Progenitor cell of endocrine pancreas (in vitro differentiated cells): ENCODE measurements at places on chromosomes 12 and 14.

GRCh38 chr12:113772505-113773030, 193.6 kb downstream of the RBM19 start:
- peaks cover 44% of the 10 kb centered on the region for H3K27me3 ChIP-seq
- DNase-seq: no peak
- H3K36me3 ChIP-seq: no peaks in the 10 kb centered on the region
- H3K4me1 ChIP-seq: no peaks in the 10 kb centered on the region

DNA sequence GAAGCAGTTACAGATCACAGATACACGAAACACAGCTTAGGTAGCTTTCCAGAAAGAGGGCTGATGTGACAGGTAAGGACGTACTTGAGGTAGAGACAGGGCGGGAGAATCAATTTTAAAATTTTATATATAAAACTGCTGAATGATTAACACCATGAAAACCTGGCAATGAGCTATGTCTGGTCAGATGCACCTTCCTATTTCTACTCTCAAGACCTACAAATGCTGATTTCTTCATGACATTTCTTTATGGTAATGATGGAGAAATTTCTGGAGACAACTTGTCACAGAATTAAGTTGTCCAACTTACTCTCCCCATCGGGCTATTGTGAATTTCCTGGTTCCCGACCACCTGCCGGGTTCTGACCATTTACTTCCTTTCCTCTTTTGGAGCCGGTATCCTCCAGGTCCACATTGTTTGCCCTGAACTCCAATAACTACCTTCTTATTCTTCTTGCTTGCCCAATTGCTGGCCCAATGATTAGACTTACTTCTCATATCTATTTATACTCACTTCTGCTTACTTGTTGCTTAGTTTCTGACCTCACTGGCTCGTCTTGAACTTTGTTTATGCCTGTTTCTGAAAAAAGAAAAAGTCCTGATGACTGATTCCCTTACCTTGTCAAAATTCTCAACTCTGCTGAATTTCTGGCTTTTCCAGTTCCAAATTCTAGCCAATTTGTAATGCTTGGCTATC, 12.8 kb upstream of the ATP2B1 start:
- no peak for DNase-seq
- H3K4me1 ChIP-seq: peaks cover 6% of the 10 kb centered on the region
- no peaks in the 10 kb centered on the region for H3K27me3 ChIP-seq
- H3K36me3 ChIP-seq: no peaks in the 10 kb centered on the region
- H3K27ac ChIP-seq: no peak overlapping the region
- H3K4me3 ChIP-seq: no peak overlapping the region

DNA sequence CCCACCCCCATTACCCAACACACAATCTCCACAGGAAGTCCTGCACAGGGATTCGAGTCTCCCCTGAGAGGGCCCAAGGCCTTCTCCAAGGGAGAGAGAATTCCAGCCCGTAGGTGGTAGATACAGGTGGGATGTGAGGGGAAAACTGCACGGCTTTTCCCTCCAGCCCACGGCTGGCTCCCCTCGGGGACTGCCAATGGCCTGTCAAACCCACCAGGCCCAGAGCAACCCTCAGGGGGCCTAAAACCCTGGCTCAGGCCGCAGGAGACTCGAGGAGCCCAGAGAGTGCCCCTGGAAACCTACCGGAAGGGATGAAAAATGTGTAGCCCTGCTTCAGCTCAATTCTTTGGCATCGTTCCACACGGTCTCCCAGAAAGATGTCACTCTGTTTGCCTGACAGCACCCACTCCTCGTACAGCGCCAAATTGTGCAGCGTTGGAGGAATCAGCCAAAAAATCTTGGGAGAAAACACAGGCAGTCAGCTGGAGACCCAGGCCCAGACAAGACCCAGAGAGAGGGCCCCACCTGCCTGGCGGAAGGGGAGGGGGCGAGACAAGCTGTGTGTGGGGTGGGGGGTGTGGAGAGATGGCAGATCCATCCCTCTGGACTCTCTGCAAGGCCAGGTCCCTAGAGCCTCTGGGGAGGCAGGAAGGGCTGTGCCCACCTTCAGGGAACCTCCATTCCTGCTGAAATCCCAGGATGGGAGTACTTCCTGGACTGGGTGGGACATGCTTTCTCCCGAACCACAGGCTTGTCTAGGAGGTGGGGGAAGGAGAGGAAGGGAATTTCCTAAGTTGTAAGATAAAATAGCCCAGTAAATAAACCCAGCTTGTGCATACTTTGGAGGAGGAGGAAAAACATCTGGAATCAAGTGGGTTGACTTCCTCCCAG, 48.1 kb downstream of the KDM2B start:
- peaks cover 14% of the 10 kb centered on the region for H3K4me1 ChIP-seq
- H3K27ac ChIP-seq: no peak overlapping the region
- H3K4me3 ChIP-seq: no peak overlapping the region
- DNase-seq: no peak

DNA sequence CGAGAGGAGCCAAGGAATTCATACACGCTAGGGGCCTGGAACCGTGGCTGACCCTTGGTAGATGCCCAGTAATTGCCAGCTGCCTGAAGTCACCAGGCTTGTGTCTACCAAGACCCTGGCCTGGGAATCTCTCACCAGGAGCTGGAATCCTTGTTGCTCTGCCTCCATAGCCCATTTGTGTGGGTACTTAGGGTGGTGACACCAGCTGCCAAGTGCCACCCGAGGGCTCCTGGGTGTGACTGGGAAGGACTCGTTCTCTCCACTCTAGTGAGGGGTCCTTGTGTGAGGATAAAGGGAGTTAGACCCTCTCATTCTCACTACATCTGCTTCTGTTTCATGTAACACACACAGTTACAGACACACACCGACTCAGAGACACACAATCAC, 17.9 kb downstream of the SERPINA1 start:
- H3K27ac ChIP-seq: no peak overlapping the region
- DNase-seq: no peak
- no peak overlapping the region for H3K4me3 ChIP-seq

DNA sequence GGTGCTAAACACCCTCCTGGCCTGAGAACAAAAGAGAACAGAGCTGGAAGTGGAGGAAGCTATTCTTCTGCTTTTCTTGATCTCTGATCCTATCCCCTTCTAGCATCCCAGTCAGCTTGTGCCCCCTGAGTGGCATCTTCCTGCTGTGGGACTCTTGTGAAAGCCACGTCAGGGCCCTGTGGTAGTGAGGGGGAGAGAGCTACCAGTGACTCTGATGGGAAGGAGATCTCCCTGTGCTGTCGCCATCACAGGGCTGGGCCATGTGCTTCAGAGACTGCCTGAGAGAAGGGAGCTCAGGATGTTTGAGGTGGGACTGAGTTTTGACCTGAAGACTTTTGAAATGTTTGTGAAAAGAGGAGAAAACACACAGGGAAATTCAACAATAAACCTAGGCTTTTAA, 107.6 kb upstream of the FUT8 start:
- no peak overlapping the region for H3K27ac ChIP-seq
- H3K36me3 ChIP-seq: no peaks in the 10 kb centered on the region
- H3K27me3 ChIP-seq: peaks cover 9% of the 10 kb centered on the region
- peaks cover 39% of the 10 kb centered on the region for H3K4me1 ChIP-seq
- no peak for DNase-seq
- H3K4me3 ChIP-seq: no peak overlapping the region

- H3K27ac ChIP-seq: peak overlapping the region; percentile 7
- H3K36me3 ChIP-seq: peaks cover 4% of the 10 kb centered on the region
- peaks cover 36% of the 10 kb centered on the region for H3K4me1 ChIP-seq
- no peak overlapping the region for H3K4me3 ChIP-seq
- H3K27me3 ChIP-seq: no peaks in the 10 kb centered on the region
- no peak for DNase-seq
These were observed 1.9 kb upstream of the SEL1L start for GRCh38 chr14:81535396-81536164.

- no peaks in the 10 kb centered on the region for H3K4me1 ChIP-seq
- H3K4me3 ChIP-seq: no peak overlapping the region
- peaks cover 11% of the 10 kb centered on the region for H3K36me3 ChIP-seq
These were observed 93.9 kb downstream of the PAWR start for GRCh38 chr12:79596719-79597350.

GRCh38 chr14:72883961-72884360, 9.9 kb downstream of the DPF3 start:
- H3K27ac ChIP-seq: no peak overlapping the region
- no peak overlapping the region for H3K4me3 ChIP-seq
- no peak for DNase-seq

- H3K27me3 ChIP-seq: peaks cover 20% of the 10 kb centered on the region
- H3K27ac ChIP-seq: peak overlapping the region; percentile 89
These were observed 18.2 kb downstream of the SDSL start for GRCh38 chr12:113440336-113440735.

DNA sequence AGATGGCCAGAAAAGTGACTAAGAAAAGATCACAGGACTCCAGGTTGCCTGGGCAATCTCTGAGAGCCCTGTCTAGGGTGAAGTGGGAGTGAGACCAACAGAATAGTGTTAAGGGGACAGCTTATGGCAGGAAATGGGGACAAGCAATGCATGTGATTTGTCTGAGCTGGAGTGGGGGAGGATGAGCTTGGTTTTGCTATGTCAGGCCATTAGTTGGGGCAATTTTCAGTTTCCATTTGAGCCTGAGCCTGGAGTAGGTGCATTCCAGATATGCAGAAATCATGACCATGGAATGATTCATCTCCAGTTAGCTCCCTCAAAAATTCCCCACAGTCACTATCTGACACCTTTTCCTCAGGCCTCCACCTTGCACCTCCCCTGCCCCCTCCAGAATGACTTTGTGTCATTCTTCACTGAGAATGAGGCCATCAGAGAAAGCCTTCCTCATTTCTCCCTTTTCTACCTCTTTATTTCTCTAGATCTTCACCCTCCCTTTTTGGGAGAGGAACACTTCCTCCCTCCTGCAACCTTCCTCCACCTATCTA, 150.9 kb upstream of the PLEKHG7 start:
- no peak overlapping the region for H3K27ac ChIP-seq
- peaks cover 3% of the 10 kb centered on the region for H3K36me3 ChIP-seq
- no peaks in the 10 kb centered on the region for H3K27me3 ChIP-seq
- no peak overlapping the region for H3K4me3 ChIP-seq
- no peak for DNase-seq

- no peak for DNase-seq
- H3K27me3 ChIP-seq: no peaks in the 10 kb centered on the region
- no peaks in the 10 kb centered on the region for H3K36me3 ChIP-seq
- no peak overlapping the region for H3K4me3 ChIP-seq
- peaks cover 35% of the 10 kb centered on the region for H3K4me1 ChIP-seq
These were observed 129.3 kb downstream of the ACSS3 start for GRCh38 chr12:81207173-81207572.

- H3K4me3 ChIP-seq: no peak overlapping the region
- peaks cover 18% of the 10 kb centered on the region for H3K27me3 ChIP-seq
- no peaks in the 10 kb centered on the region for H3K36me3 ChIP-seq
- H3K4me1 ChIP-seq: peaks cover 27% of the 10 kb centered on the region
- no peak overlapping the region for H3K27ac ChIP-seq
- no peak for DNase-seq
These were observed 319.9 kb downstream of the EGLN3 start for GRCh38 chr14:33631021-33631420.

DNA sequence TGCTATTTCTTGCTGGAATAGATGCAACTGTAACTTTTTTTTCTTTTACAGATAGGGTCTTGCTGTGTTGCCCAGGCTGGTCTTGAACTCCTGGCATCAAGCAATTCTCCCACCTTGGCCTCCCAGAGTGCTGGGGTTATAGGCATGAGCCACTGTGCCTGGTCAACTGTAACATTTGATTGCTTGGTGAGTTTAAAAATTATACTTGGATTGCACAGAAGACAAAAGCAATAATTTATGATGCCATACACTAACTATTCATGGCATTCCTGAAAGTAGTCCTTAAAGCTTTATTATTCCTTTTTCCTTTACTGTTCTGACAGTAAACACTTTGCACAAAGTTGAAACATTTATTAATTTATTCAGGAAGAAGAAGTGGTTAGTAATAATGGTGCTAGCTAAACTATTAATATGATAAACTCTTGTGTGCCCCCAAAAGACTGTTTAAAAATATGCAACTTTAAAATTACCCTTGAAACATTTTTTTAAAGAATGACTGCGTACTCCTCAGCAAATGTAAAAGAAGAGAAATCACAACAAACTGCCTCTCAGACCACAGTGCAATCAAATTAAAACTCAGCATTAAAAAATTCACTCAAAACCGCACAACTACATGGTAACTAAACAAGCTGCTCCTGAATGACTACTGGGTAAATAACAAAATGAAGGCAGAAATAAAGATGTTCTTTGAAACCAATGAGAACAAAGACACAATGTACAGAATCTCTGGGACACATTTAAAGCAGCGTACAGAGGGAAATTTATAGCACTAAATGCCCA, 8.3 kb downstream of the PTPRB start:
- no peak overlapping the region for H3K27ac ChIP-seq
- no peak overlapping the region for H3K4me3 ChIP-seq
- no peak for DNase-seq

DNA sequence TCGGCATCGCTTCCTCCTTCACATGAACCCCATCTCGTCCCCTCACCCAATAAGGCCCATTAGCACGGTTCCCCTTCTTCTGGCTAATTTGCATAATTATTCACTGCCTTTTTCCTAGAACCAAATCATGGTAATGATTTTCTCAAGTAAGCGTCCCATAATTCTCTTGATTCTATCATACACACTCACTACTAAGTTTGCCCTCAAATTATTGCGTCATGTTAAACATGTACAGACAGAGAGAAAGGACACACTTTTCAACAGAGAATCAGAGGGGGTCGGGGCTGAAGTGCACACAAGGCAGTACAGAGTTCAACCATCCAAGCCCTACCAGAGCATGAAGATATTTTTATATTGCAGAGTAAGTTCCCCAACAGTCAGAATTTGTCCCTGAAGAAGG, 256.6 kb downstream of the FOXN3 start:
- H3K27ac ChIP-seq: no peak overlapping the region
- H3K4me3 ChIP-seq: no peak overlapping the region
- peaks cover 4% of the 10 kb centered on the region for H3K4me1 ChIP-seq
- DNase-seq: no peak
- peaks cover 9% of the 10 kb centered on the region for H3K36me3 ChIP-seq

- no peak for DNase-seq
- H3K4me1 ChIP-seq: peaks cover 10% of the 10 kb centered on the region
- peaks cover 25% of the 10 kb centered on the region for H3K36me3 ChIP-seq
- no peak overlapping the region for H3K27ac ChIP-seq
- no peaks in the 10 kb centered on the region for H3K27me3 ChIP-seq
These were observed 14.8 kb downstream of the KMT5A start for GRCh38 chr12:123398550-123399254.
